Stimulated activated CD8-positive, alpha-beta memory T cell treated with anti-CD3 and anti-CD28 coated beads, Interleukin-15, amount 100 ng/mL, for 24 hours (primary cell): ENCODE measurements at places on chromosomes 3 and 15.
A peak's percentile ranks its signal among the peaks of the same experiment; 100 is the strongest.

DNA sequence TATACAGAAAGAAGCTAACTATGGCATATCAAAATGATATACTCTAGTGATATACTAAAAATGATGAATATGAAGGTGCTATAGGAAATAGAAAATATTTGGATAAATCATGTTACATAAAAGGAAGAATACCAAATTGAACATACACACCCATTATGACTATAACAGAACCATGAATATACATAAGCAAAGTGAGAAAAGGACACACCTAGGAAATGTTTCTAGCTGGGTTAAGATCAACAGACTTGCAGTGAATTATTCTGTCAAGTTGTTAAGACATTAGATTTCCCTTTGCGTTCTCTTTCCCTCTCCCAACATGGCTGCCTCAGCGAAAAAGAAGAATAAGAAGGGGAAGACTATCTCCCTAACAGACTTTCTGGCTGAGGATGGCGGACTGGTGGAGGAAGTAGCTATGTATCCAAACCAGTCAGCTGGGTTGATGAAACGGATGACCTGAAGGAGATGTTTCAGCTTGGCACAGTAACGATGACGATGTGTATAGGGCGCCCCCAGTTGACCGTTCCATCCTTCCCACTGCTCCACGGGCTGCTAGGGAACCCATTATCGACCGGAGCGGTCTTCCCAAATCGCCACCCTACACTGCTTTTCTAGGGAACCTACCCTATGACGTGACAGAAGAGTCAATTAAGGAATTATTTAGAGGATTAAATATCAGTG is 20.2 kb upstream of the PARP14 start:
- DNase-seq, result no peak

DNA sequence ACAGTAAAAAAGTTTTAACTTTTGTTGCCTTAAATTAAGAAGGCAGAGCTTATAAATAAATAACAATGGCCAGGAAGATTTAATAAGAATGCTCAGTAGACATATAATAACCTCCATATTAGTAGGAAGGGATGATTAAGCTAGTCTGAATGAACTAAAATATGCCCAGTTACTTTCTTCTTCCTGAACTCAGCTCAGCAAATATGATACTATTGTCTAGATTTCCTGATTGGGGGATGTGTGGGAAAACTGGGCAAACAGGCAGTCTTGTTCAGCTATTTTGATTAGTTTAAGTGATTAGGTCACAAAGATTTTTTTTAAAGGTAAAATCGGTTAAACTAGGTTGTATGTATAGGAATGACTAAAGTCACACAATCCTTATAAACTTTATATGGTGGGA is 167.2 kb upstream of the SLC2A2 start:
- DNase-seq, result no peak

DNA sequence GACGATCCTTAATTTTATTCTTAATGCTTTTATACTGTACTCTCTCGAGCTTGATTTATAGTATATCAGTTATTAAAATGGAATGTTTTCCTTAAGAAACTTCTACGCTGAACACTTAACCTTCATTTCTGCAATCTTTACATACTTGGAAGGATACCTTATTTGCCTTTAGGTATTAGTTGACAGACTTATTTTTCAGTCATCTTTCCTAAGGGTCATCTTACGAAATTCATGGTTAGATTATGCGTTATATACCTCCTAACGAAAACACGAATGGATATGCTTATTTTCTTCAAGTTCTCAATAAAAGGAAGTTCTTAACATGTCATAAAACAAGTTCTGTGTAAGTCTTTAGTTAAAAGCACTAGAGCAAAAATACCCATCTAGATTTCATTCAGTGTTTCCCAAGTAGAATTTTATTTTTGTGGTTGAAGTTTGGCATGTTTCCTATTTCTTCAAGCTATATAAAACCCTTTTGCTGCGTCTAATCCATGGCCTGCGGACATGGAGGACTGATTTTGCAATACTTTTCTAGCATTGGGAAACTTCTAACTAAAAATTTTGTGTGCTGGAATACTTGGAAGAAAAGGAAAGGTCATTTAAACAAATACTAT is 231.3 kb downstream of the TP63 start:
- no peak for DNase-seq

- DNase-seq, result no peak
Observed at GRCh38 chr3:12966847-12967605, 106.2 kb downstream of the IQSEC1 start.

GRCh38 chr15:39583596-39584265 is 2.9 kb downstream of the THBS1 start:
- DNase-seq, result no peak

- peak; percentile 32 for DNase-seq
Observed at GRCh38 chr15:29139540-29140459, 129.8 kb downstream of the NSMCE3 start.

GRCh38 chr15:89007989-89008388 is 80.3 kb upstream of the ABHD2 start:
- no peak for DNase-seq

GRCh38 chr3:72340476-72341379 is 507.5 kb downstream of the SHQ1 start:
- DNase-seq, result no peak

DNA sequence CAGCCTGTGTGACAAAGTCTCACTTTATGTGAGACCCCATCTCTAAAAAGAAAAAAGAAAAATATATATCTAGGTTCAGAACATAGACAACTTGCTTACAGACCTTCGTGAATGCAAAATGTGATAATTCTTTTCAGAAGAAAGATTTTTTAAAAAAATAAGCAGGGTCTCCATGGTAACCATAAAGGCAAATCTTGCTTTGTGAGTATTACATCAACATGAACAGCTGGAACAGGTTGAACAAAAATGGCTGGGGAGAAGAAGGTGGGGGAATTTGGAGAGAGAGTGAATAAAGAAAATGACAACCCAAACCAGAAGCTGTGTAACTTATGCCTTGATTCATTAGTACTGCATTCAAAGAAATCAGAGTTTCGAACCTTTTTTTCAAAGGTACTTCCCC is 125.2 kb upstream of the RAP2B start:
- no peak for DNase-seq

DNA sequence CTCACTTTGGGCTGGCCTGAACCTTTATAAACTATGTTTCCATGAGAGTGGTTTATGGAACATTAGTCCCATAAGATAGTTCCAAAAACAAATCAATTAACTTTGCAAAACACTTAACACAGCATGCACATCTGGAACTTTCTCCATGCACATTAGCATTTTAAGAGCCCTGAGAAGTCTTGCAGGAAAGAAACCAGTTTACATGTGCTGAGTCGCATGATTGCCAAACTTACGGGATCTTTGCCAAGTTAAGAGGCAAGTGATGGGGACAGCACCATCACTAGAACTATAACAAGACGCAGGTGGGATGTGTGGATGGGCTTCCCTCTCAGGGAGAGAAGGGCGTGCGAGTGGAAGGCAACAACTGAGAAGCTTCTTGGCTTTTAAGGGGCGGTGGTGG is 20.7 kb downstream of the ADAMTS9 start:
- no peak for DNase-seq

- DNase-seq, result no peak
Observed at GRCh38 chr15:31401282-31401681, 74.6 kb downstream of the KLF13 start.
